Activated naive CD4-positive, alpha-beta T cell treated with anti-CD3 and anti-CD28 coated beads for 36 hours (primary cell): ENCODE measurements at places on chromosomes 3 and 15.
A peak's percentile ranks its signal among the peaks of the same experiment; 100 is the strongest.

- DNase-seq, result no peak
Measured at GRCh38 chr15:69532066-69532465, 79.4 kb downstream of the RPLP1 start.

DNA sequence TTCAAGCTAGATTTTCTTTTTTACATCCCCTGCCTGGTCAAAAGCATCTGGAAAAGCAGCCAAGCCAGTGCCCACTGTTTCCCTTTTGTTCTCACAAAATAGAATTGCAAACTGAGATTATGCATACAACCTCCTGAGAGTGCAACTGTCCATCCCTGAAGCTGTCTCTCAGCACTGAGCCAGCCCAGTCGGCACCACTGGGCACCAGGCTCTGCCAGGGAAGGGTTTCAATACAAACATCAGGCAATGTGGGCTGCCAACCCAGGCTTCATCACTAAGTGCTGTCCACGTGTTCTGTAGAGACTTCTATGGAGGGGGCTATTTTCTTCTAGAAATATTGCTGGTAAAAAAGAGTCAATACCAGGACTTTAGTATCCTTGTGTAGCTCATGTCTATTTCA is 356.3 kb upstream of the TBL1XR1 start:
- no peak for DNase-seq

GRCh38 chr3:135083179-135083578 is 288.1 kb downstream of the EPHB1 start:
- no peak for DNase-seq

DNA sequence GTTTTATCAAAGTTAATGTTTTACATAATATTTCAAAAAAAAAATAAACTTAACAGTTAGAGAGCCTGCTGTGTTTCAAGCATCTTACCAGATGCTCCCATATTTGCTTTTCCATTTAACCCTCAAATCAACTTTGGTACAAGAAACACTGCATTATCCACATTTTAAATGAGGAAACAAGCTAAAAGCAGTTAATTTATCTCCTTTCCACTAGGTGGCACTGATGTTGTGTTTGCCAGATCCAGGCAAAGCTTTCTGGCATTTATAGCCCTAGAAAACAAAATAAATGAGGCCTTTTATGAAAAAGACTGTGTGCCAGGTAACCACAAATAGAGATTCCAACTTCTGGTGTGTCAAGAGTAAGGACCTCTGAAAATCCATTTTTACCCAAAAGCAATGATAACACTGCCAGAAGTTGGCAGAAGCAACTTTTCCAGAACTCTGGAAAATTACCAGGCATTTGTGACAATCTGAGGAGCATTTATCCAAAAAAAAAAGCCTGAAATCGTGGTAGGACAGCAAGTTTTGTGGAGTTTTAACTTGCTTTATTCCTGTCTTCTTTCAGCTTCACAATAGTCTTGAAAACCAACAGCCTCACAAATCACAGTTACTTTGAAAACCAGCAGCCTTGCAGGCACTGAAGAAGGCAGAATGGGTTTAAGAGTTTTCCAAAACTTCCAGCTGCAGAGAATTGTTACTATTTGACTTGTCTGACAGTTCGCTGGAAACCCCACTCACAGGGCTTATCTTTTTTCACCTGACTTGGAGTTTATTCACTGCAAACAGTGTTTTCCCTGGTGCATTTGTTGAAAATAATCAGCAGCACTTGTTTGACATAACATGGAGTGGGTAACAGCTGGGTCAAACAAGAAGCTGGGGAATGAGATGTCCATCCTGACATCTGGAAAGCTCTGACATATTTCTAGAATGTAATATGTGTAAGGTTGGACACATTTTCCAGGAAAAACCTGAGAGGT is 9.2 kb downstream of the FAM162A start:
- DNase-seq, result peak; percentile 34

- no peak for DNase-seq
Measured at GRCh38 chr3:56720849-56721248, 37.8 kb upstream of the TASOR start.

GRCh38 chr3:152619691-152620090 is 215.2 kb upstream of the P2RY1 start:
- DNase-seq, result no peak

GRCh38 chr3:13557417-13557816 is 8.5 kb downstream of the FBLN2 start:
- DNase-seq, result no peak

- DNase-seq, result no peak
Measured at GRCh38 chr3:86695752-86696151, 295.2 kb downstream of the VGLL3 start.

GRCh38 chr15:77187751-77188464 is 117.0 kb upstream of the TSPAN3 start:
- peak; percentile 35 for DNase-seq

DNA sequence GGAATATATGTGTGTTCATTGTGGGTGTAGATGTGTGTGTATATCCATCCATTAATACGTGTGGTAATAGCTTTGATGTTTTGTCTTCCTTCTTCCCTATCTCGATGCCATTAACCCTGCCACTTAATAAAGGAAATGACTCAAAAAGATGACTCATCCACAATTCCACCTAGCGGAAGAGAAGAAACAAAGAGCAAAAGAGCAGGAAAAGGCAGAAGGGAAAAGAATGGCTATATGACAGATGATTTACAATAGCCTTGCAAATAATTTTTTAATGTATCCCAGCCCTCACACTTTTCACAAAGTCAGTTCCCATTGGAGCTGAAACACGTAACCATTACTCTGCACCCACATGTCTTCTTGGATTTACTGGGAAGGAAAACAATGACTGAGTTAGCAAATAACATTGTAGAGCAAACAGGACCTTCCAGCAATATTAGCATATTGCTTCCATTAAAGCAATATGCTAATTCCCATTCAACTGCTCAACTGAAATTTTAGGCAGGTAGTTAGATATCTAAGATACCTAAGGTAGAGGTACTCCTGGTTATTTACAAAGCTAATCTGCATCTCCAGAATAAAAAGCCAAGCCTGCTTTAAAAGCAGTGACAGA is 197.2 kb downstream of the KCNAB1 start:
- no peak for DNase-seq

GRCh38 chr3:53194210-53195065 is 33.4 kb downstream of the PRKCD start:
- no peak for DNase-seq

DNA sequence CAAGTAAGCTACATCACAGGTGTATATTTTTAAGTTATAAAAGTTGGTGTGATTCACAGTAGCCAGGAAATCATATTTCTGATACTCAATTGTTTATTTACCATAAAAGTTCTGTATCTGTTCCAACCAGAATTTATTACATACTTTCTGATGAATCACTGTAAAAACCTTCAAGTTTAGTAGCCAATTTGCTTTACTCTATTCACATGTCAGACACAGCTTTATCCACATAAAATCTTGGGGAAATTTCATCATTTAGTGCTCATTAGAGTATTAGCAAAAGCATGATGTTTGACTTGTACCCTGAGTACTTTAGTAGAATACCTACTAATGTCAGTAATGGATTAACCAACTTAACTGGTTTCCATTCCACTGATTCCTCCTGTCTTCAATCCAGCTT is 249.8 kb downstream of the POLQ start:
- DNase-seq, result no peak

GRCh38 chr3:144590854-144591253 is 619.2 kb downstream of the DIPK2A start:
- no peak for DNase-seq
